ENCODE measurements at places on chromosomes 5 and 9. TPM values are rescaled to one million over a fixed set of nuclear protein-coding genes. Genes with fewer than 3 reads are reported as not detected.

Gene DMRT3
- total RNA-seq = not detected

Gene RBM22
- 47.0 TPM for total RNA-seq

Gene AJM1
- total RNA-seq = 0.11 TPM

Gene HAVCR1
- not detected for total RNA-seq

Gene OSMR
- total RNA-seq = 26.4 TPM

Data from SJSA1 (cell line).